ENCODE measurements at places on chromosomes 2 and 18.

- no peak for DNase-seq
These were observed 101.6 kb upstream of the FAM136A start for GRCh38 chr2:70403267-70404053.

- no peak for DNase-seq
These were observed 423.0 kb downstream of the IRS1 start for GRCh38 chr2:226376516-226377180.

DNA sequence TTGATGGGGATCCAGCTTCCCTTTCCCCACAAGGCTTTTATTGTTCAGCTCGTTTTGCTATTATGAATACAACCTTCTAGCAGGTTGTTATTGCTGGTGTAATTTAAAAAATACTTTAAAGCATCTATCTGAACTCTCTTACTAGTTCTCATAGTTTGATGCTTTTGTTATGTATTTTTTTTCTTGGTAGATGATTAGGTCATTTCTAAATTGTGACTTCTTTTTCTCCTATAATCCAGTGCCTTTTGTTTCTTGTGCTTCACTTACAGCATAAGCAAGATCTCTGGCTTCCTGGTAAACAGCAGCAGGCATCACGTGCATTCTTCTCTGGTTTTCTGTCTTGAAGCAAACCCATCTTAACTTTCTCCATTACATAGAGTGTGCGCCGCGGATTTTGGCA is 96.1 kb downstream of the FAM168B start:
- DNase-seq, result no peak

DNA sequence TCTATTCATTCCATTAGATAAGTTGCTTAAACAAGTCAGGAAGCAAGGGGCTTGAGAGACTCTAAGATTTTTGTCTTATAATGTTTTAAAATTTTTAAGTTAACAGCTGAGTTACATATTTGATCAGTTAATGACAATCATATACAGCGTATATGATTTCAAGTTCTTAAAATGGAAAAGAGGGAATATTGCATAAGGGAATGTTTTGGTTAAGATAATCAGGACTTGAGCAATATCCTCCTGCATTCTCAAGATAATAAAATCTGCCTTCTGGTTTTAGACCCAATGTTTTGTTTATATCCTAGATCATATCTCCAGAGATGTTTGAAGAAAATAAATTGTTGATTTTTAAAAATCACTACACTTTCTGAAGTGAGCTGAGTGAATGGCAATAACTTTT is 13.4 kb upstream of the DYNC1I2 start:
- DNase-seq, result no peak

DNA sequence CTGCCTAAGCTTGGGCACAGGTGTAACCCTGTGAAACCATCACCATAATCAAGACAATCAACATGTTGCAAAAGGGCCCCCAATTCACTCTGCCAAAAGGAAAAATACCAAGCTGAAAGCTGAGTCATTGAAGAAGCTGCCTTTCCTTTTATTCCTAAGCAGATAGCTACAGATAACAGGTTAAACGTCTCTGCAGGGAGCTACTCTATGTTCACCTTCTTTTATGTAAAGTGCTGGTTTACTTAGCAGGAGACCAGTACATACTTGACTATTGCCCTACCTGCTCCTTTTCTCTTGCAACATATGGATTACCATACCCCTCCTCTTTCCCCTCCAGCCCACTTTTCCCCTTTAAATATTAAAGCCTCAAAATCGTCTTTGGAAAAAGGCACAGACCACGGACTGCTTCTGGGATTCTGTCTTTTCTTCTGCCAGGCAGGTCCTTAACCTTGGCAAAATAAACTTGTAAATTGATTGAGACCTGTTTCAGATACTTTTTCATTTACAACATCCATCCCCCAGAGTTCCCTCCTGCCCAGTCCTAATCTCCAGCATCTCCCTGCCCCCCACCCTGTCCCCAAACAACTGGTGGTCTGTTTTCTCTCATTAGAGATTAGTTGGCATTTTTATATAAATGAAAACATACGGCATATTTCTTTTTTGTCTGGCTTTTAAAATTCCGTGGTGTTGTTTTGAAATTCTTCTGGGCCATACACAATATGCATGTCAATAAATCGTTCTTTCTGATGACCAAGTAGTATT is 37.8 kb upstream of the LDLRAD4 start:
- DNase-seq, result no peak

- no peak for DNase-seq
These were observed 109.5 kb upstream of the PIK3C3 start for GRCh38 chr18:41845563-41845962.

- DNase-seq, result no peak
These were observed 1.3 kb upstream of the MYT1L start for GRCh38 chr2:2332381-2332780.

- no peak for DNase-seq
These were observed 111.8 kb upstream of the NFATC1 start for GRCh38 chr18:79283929-79284328.

GRCh38 chr2:206208900-206209299 is 49.2 kb downstream of the EEF1B2 start:
- no peak for DNase-seq
